ENCODE measurements at places on chromosomes 13 and 19. TPM values are rescaled to one million over a fixed set of nuclear protein-coding genes. Genes with fewer than 3 reads are reported as not detected.
A peak's percentile ranks its signal among the peaks of the same experiment; 100 is the strongest.

PABPC3 gene
- total RNA-seq, result 0.59 TPM

TMEM221 gene
- total RNA-seq, result 3.4 TPM

IRGC gene
- total RNA-seq, result not detected

ZNF835 gene
- total RNA-seq, result not detected

HOMER3 gene
- total RNA-seq, result 45.2 TPM

MBD3L4 gene
- total RNA-seq, result not detected

GRCh38 chr19:38721979-38722773, 22.1 kb downstream of the CAPN12 start:
- H3K4me3 ChIP-seq, result no peak overlapping the region
- H3K36me3 ChIP-seq, result peaks cover 23% of the 10 kb centered on the region
- no peaks in the 10 kb centered on the region for H3K27me3 ChIP-seq

DNA sequence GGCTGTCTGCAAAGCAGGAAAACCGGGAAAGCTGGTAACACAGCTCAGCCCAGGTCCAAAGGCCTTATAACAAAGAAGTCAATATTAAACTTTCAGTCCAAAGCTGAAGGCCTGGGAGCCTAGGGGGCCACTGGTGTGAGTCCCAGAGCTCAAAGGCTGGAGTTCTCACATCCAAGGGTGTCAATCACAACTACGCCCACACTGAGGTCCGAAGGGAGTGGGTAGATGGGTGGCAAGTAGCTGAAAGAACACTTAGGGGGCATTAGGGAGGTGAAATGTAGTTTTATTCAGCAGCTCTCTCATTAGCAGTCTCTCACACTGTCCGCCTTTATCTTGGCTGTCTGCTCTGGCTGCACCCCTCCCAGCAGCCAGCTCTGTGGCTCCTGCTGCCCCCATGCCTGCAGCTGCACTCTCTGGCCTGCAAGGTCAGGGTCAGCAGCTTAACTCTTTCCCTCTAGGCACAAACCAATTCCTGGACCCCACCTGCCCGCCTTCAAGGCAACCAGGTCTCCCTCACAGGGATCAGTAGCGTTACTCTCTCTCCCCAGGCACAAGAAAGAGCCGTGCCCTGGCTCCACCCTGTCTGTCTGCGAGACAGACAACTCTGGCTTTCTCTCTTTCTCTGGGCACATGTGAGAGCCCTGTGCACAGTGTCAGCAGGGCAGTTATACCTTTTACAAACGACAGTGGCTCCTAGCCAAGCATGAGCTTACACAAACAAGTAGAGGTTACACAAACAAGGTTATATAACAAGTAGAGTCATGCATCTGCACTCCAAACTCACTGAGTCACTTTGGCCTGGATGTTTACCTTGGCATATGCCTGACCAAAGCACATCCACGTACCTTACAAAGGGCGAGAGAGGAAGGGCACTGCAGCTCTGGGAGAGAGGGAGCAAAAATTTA, 249.4 kb upstream of the PCDH20 start:
- H3K36me3 ChIP-seq, result no peaks in the 10 kb centered on the region
- H3K27me3 ChIP-seq, result no peaks in the 10 kb centered on the region
- DNase-seq, result peak; percentile 10
- H3K4me1 ChIP-seq, result peaks cover 10% of the 10 kb centered on the region

GRCh38 chr19:11323601-11324078, 15.8 kb downstream of the RAB3D start:
- no peaks in the 10 kb centered on the region for H3K27me3 ChIP-seq
- DNase-seq, result no peak
- H3K36me3 ChIP-seq, result 0 out of 2 replicates have a peak, but pooled peaks cover 3% of the 10 kb centered on the region
- H3K27ac ChIP-seq, result no peak overlapping the region
- H3K4me1 ChIP-seq, result no peaks in the 10 kb centered on the region
- no peak overlapping the region for H3K4me3 ChIP-seq

DNA sequence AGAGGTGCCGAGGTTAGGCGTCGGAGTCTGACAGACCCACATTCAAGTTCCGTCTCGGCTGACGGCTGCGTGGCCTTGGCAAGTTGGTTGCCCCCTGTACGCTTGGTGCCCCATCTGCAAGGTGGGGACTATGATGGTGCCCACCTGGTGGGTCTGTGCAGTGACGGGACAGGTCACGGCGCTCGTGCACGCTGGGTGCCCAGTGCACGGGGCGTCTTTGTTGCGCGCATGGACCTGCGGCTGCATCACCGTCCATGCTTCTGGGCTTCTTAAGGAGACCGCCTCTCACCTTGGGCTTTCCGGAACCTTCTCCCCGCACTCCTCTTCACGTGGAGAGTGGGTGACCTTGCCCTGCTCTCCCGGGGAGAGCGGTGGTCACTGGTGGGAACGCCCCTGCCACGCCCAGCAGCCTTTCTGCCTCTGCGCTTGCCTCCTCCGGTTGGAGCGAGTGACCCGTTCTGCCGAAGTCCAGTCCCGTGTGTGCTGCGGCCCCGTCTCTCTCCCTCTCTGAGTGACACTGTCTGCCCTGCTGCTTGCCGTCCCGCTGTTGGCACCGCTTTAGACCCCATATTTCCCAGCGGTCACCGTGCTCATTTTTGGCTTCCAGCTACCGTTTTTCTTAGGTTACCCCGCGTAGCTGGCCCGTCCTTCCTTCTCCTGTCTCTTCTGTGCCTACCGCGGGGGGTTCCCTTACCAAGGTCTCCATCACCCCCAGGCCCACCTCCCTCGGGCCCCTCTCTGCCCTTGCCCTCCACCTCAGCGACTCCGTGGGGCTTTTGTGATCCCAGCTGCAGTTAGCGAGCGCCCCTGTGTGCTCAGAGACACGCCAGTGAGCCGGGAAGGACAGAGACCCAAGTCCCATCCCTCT, 6.4 kb downstream of the ATP11A start:
- no peaks in the 10 kb centered on the region for H3K27me3 ChIP-seq
- no peak overlapping the region for H3K27ac ChIP-seq
- DNase-seq, result no peak
- peaks cover 7% of the 10 kb centered on the region for H3K4me1 ChIP-seq
- no peak overlapping the region for H3K4me3 ChIP-seq

- DNase-seq, result no peak
- H3K4me1 ChIP-seq, result no peaks in the 10 kb centered on the region
- H3K27ac ChIP-seq, result no peak overlapping the region
- H3K4me3 ChIP-seq, result no peak overlapping the region
Observed at GRCh38 chr13:93561576-93562225, 335.1 kb downstream of the GPC6 start.

DNA sequence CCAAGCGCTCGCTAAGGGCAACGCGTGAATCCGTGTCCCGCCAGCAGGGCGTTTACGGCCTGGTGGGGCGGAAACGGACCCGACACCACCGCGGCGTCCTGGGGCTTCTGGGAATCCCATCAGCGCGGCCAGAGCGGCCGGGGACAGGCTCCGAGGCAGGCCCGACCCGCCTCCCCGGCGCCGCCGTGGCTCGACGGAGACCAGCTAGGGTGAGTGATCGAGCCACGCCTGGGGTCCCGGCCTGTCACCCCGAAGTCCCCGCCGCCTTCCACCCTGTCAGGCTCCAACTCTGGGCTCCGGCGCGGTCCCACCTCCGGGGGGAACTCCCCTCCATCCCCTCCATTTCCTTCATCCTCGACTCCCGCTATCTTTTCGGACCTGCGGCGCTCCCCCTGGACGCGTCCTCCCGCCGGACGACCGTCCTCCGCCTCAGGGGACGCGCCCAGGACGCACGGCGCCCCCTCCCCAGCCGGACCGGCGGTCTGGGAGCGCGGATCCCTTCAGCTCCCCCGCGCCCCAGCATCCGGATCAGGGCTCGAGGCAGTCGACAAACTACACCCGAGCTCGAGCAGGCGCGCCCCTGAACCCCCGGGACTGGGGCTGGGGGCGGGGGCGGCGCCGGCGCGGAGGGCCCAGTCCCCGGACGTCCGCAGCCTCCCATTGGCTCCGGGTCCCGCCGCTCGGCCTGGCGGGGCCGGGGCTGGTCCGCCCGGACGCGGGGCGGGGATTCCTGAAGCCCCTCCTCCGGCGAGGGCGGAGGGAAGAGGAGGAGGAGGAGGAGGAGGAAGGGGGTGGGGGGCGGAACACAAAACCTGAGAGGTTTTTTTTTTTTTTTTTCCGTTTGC, 638 bp upstream of the BICRA start:
- H3K27ac ChIP-seq, result peak overlapping the region; percentile 91
- no peaks in the 10 kb centered on the region for H3K36me3 ChIP-seq
- peaks cover 20% of the 10 kb centered on the region for H3K4me1 ChIP-seq

DNA sequence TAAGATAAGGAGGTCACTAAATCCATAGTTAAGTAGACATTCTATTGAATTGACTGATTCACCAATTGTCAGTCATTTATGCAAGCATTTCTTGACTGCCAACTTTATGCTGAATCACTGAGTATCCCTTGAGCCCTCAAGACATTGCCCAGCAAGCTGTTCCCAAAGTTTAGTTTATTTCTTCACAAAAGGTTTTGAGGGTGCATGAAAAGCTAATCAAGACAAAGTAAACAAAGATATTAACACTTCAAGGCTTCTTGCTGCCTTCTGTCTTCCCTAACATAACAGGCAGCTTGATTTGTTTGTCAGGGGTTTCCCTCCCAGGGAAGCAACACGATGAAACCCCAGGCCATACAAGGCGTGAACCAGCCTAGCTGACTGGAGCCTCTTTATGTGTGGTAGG, 374.4 kb downstream of the SPRY2 start:
- DNase-seq, result no peak
- no peaks in the 10 kb centered on the region for H3K36me3 ChIP-seq
- H3K4me3 ChIP-seq, result no peak overlapping the region

DNA sequence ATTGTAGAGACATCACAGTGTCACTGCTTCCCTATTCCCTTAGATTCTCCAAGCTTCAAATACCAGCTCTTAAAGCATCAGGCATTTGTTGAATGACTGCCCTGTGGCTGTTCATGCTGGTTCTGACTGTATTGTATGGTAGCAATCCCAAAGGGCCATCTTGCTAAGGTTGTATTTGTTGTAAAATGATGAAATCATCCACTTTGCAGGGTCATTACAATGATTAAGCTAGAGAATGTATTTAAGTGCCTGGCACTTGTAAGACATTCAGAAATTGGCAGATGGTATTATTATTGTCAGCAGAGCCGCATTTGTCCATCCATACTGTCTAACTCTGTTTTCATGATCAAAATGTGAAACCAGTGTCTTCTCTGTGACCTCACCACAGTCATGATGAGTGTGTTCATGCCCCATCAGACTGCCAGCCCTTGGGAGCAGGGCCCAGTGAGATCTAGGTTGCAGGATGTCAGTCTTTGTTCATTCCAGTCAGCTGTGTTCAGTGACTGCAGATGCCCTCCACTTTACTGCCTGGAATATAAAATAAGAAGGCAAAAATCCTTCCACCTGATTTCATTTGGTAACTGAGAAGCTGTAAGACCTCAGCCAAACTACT, 86.1 kb downstream of the DHRS12 start:
- no peak for DNase-seq
- peaks cover 16% of the 10 kb centered on the region for H3K4me1 ChIP-seq
- no peaks in the 10 kb centered on the region for H3K36me3 ChIP-seq
- no peak overlapping the region for H3K27ac ChIP-seq

DNA sequence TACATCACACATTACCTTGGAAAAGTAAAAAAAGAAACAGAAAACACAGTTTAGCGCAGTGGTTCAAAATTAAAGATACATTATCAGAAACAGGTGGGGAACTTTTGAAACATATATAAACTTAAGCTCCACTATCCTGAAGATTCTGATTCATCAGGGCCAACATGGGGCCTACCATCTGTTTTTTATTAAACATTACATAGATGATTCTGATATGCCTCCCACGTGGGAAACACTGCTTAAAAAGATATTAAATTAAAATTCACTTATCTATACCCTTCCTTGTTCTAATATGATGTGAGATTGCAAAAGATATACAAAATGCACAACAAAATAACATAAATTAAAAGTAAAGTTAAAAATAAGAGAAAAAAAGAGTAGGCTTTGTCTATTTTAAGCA, 125.0 kb downstream of the VWA8 start:
- H3K27me3 ChIP-seq, result no peaks in the 10 kb centered on the region
- no peak for DNase-seq
- H3K36me3 ChIP-seq, result peaks cover 5% of the 10 kb centered on the region
- H3K4me1 ChIP-seq, result no peaks in the 10 kb centered on the region
- H3K4me3 ChIP-seq, result no peak overlapping the region

DNA sequence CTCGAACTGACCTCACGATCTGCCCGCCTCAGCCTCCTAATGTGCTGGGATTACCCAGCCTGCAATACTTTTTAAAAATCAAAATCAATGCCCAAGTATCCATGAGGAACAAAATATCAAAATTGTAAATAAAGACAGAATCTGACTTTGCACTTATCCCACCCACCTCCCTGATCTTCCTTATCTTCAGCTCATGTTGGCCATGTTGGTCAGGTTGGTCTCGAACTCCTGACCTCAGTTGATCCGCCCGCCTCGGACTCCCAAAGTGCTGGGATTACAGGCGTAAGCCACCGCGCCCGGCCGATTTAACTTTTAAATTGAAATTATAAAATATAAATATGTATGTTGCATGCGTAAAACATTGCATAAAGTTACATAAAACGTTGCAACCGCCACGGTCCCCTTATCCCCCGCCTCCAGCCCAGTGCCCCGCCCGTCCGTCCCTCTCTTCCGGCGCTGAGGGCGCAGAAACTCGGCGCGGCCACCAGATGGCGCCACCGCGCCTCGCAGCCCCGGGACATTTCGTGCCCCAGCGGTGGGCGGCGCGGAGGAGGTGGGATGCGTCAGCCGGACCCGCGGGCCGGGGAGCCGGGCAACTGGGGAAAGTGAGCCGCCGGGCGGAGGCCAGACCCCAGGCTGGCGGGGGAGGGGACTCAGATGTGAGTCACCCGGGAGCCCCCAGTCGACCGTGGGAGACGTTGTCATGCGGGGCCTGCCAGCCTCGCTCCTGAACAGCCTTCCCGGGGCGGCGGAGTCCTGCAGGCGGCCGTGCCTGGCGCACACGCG, 1.5 kb upstream of the GADD45B start:
- H3K27me3 ChIP-seq, result no peaks in the 10 kb centered on the region
- DNase-seq, result no peak
- peak overlapping the region; percentile 67 for H3K27ac ChIP-seq
- H3K4me3 ChIP-seq, result peak overlapping the region; percentile 96
- H3K4me1 ChIP-seq, result peaks cover 53% of the 10 kb centered on the region
- peaks cover 20% of the 10 kb centered on the region for H3K36me3 ChIP-seq
